Osteocyte (in vitro differentiated cells): ENCODE measurements at places on chromosomes 6 and 20.

- H3K27ac ChIP-seq, result peak overlapping the region; percentile 73
- H3K27me3 ChIP-seq, result peaks cover 6% of the 10 kb centered on the region
- H3K4me3 ChIP-seq, result no peak overlapping the region
- H3K36me3 ChIP-seq, result no peaks in the 10 kb centered on the region
Measured at GRCh38 chr6:24307881-24308280, 50.0 kb downstream of the DCDC2 start.

DNA sequence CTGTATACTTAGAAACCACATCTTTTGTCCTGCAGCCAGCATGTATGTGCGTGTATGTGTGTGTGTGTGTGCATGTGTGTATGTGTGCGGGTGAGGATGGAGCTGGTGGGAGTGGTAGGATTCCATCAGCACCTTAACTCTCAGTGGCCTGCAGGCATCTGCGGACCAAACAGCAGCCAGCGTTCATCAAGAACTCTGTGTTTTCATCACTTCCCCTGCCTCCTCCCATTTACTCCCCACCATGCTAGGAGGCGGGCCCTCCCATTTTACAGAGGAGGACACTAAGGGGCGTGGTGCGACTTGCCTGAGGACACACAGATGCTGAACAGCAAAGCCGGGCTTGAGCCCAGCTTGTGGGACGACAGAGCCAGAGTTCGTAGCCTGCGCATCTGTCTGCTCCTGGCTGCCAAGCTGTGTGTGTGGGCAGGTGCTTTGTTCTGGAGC, 8.9 kb downstream of the VSTM2L start:
- no peak overlapping the region for H3K4me3 ChIP-seq
- H3K27ac ChIP-seq, result no peak overlapping the region
- DNase-seq, result no peak
- H3K27me3 ChIP-seq, result no peaks in the 10 kb centered on the region

- H3K36me3 ChIP-seq, result no peaks in the 10 kb centered on the region
- H3K27ac ChIP-seq, result no peak overlapping the region
- H3K27me3 ChIP-seq, result no peaks in the 10 kb centered on the region
- H3K4me1 ChIP-seq, result no peaks in the 10 kb centered on the region
- no peak overlapping the region for H3K4me3 ChIP-seq
Measured at GRCh38 chr20:52799130-52799529, 173.0 kb upstream of the TSHZ2 start.

DNA sequence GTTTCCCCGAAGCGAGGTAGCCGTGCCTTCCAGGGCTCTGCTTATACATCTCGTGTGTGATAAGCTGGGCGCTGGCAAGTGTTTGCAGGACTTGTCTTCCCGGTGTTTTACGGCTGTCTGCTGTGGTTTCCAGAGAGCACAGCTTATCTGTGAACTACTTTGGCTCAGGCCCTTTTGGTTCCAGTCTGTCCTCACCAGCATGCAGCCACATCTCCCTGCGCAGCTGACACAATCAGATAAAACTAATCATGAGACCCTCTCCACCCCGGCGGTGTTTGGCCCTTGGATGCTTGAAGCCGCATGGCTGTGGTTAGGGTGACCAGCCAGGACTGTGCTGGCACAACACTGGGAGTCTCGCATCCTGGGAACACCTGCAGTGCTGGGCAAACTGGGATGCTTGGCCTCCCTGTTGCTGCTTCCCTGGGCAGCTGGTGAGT, 241.8 kb upstream of the FOXQ1 start:
- H3K4me1 ChIP-seq, result no peaks in the 10 kb centered on the region
- H3K27me3 ChIP-seq, result no peaks in the 10 kb centered on the region
- no peak overlapping the region for H3K27ac ChIP-seq
- no peak for DNase-seq
- H3K36me3 ChIP-seq, result no peaks in the 10 kb centered on the region

DNA sequence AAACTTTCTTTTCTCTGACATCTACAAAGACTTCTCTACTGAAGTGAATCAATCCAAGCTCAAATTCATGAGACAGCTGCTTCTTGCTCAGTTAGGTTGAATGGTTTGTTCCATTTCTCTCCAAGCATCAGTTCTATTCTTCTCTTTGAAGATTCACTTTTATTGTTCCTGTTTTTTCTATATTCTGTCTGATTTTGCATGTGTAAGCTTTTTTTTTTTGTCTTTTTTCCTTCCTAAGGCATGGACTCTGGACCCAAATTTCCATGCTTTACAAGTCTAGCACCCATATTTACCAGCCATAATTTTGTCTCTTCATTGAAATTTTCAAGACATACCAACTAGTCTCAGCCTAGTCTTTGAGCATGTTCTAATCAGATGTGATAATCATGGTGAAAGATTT, 25.9 kb upstream of the STXBP5 start:
- no peaks in the 10 kb centered on the region for H3K36me3 ChIP-seq
- no peak for DNase-seq
- no peak overlapping the region for H3K27ac ChIP-seq
- no peaks in the 10 kb centered on the region for H3K27me3 ChIP-seq
- H3K4me1 ChIP-seq, result peaks cover 3% of the 10 kb centered on the region
- no peak overlapping the region for H3K4me3 ChIP-seq

DNA sequence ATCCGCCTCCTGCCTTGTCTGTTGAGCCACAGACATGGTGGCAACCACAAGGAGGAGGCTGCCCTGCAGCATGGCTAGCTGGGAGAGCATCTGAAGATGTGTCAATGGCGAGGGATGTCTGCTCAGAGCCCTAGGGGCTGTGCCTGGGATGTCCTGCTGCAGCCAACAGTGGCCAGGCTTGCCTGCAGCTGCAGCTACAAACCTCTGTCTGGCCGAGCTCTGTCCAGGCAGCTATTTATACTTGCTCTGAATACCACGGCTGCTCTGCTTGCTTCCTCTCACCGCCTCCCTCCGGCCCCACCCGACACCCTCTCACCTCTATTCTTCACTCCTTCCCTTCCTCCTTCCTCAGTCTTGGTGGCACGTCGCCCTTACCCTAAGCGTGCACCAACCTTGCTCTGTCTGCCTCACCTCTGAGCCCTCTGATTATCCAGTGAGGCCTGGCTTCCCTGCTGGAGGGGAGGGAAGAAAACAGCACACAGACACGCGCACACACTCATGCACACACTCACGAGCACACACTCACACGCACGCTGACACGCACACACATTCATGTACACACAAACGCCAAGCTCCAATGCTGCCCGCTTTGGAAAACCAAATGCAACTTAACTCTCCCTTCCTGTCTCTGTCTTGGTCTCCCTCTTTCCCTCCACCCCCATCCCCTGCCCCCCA, at the start of gene ANGPT4:
Gene ANGPT4, minus strand, starts transcription at position 210 of the 675 bp plus-strand sequence. Its CDS starts 120 bp downstream, at position 90.
- no peak for DNase-seq
- H3K27me3 ChIP-seq, result no peaks in the 10 kb centered on the region
- no peak within 1 kb of the TSS for H3K27ac ChIP-seq
- H3K36me3 ChIP-seq, result no peaks in the 10 kb centered on the region

- no peak for DNase-seq
- H3K27me3 ChIP-seq, result peaks cover 4% of the 10 kb centered on the region
- peaks cover 19% of the 10 kb centered on the region for H3K4me1 ChIP-seq
Measured at GRCh38 chr6:47138046-47138445, 95.9 kb upstream of the ADGRF1 start.

GRCh38 chr6:166940643-166941068, 15.7 kb downstream of the RNASET2 start:
- no peaks in the 10 kb centered on the region for H3K4me1 ChIP-seq
- H3K27me3 ChIP-seq, result no peaks in the 10 kb centered on the region
- H3K27ac ChIP-seq, result no peak overlapping the region
